Stimulated activated CD4-positive, alpha-beta T cell treated with anti-CD3 and anti-CD28 coated beads, Interleukin-12 subunit alpha, Interleukin-12 subunit beta, amount 100 ng/mL, for 24 hours (primary cell): ENCODE measurements at places on chromosomes 5 and 9.
A peak's percentile ranks its signal among the peaks of the same experiment; 100 is the strongest.

DNA sequence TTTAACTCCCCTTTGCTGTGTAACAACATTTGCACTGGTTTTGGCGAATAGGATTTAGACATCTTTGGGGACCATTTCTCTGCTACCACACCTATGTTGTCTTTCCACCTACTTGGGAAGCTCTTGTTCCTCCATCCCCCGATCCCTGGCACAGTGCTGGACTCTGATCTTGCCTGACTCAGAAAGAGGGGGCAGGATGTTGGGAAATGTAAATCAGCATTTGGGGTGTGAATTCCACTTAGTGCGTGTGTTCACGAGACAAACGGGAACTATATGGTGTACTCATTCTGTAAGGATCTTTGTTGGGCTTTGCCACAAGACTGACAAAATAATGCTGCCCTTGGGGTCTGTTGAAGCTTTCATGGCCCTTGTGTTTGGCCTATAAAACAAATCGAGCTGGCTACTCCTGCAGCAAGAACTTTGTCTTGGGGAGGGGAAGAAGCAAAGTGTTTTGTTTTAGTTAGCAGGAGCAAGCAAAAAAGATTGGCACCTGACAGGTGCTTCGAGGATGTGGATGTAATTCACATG is 18.5 kb downstream of the TMEM268 start:
- no peak for DNase-seq

DNA sequence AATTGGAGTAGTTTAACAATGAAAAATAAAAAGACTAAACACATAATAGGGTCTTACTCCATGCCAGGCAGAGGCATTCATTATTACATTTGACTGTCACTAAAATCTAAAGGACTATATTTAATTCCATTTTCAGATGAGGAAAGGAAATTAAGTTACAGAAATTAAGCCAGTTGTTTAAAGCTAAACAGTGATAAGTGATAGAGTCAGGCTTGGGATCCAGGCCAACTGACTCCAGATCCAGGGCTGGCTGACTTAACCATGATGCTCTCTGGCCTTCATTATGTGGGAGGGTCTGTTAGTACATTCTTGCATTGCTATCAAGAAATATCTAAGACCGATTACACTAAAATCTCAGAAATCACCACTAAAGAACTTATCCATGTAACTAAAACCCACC is 107.2 kb downstream of the ARHGEF28 start:
- no peak for DNase-seq

- no peak for DNase-seq
These were observed 4.8 kb downstream of the CHD1 start for GRCh38 chr5:98923966-98924365.

DNA sequence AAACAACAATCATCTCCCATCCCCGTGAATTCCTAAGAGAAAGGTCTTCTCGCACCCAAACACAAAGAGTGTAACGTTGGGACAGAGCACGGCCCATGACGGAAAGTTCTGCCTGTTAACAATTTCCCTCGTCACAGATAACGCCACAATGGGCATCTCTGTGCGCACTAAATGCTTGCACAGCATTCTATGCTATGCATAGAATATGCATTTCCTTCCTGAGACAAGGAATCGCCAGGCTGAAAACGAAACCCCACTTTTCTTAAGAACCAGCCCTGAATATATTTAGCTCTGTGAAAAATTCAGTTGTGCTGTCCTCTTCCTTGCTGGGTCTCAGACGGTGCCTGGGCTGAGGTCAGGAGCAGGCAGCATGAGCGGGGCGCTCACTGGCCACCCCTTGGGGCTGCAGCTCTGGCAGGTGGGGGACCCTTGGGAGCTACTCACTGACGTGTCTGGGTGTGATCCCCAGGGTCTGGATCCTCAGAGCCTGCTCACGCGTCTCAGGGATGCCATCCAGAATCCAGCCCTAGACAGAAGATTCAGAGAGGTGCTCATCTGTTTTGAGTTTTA is 49.8 kb downstream of the AK8 start:
- no peak for DNase-seq

DNA sequence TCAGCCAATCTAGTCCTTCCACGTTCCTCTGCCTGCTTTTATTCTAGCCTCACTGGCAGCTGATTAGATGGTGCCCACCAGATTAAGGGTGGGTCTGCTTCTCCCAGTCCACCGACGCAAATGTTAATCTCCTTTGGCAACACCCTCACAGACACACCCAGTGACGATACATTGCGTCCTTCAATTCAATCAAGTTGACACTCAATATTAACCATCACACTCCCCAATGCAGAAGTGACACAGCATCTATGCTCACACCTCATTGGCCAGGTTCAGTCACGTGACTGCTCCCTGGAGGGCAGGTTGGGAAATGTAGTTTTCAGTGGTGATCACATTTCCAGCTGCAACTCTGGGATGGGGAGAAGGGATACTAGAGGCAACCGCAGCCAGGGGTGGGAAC is 13.0 kb downstream of the SUSD3 start:
- no peak for DNase-seq

- no peak for DNase-seq
These were observed 3.0 kb upstream of the TSPAN17 start for GRCh38 chr5:176644294-176644693.

GRCh38 chr5:34057118-34057517 is 14.1 kb upstream of the C1QTNF3 start:
- no peak for DNase-seq

DNA sequence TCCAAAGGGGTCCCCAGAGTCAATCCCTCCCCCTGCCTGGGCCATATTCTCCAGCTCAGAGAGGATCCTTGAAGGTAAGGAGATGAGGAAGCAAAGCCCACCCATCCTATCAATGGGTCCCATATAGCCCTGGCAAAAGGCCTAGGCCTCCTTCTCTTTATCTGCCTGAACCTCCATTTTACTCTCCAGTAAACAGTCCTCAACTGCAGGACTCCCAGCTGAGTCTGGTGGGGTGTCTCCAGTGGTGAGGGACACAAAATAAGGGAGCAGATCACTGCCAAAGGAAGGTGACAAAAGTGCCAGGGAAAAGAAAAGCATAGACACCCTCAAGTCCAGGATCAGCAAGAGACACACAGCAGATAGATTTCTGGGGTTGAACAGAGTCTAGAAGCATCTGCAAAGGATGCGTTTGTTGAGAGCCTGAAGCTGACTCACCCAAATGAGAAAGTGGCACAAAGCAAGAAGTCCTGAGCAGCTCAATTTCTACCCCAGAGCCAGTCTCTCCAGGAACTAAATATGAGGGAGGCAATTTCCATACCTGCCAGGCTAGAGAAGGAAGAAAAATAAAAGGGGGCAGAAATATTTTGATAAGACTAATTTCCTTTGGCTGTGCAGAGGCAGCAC is 2.7 kb upstream of the EBF1 start:
- DNase-seq, result no peak

DNA sequence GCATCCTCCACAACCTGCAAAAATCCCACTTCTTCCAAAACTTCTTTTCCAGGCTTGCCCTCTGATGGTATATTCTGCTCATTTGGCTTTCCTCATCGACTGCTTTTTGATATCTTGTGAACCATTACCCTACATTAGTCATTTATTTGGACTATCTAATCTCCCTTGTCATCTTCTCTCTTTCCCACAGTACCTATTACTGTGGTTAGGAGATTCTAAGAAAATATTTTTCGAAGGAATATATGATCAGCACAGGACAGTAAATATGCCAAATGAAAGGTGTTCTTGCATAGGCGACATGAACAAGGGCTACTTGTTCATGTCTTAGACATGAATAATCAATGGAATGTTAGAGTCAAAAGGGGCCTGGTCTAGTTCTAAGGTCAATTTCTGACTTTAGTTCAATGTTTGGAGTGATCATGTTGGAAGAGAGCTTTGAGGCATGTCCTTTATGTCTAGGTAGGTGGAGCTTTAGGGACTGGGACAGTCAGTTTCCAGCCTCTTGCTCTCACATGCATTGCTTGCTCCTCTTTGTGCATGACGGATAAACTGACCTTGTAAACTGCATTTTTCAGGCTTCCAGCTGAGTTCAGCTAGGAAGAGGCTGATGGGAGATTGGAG is 243.4 kb upstream of the RPS23 start:
- no peak for DNase-seq

DNA sequence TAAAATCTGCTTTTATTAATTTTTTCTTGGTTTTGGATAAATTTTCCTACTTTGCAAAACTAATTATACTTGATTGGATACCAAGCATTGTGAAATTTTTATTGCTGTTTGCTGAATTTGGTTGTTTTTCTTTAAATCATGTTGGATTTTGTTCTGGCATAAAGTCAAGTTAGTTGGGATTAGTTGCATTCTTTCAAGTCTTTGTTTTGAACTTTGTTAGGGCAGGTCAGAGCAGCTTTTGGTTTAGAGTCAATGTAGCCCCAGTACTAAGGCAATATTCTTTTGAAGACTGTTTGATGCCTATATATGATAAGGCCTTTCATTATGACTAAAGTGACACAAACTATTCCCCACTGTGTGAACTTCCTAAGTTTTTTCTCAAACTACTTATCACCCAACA is 531.1 kb downstream of the RASEF start:
- DNase-seq, result no peak

GRCh38 chr9:117116084-117116483 is 298.8 kb downstream of the ASTN2 start:
- no peak for DNase-seq

DNA sequence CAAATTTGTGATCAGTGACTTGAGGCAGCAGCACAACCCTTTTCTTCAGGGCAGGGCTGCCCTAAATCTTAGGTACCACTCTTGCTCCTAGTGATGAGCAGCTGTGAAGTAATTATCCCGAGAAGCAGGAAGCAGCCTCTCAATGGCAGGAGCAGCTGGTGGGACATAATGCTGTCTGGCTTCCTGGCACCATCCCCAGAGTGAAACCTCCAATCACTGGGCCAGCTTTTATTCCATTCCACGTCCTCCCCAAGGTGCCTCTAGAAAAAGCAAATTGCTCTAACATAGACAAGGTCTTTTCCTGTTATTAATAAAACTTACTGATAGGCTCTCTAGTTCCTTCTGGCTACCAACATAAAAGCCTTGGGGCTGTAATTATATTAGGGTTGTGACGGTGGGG is 154.0 kb downstream of the FRMD3 start:
- no peak for DNase-seq

GRCh38 chr9:101758304-101758930 is 20.0 kb upstream of the GRIN3A start:
- no peak for DNase-seq

DNA sequence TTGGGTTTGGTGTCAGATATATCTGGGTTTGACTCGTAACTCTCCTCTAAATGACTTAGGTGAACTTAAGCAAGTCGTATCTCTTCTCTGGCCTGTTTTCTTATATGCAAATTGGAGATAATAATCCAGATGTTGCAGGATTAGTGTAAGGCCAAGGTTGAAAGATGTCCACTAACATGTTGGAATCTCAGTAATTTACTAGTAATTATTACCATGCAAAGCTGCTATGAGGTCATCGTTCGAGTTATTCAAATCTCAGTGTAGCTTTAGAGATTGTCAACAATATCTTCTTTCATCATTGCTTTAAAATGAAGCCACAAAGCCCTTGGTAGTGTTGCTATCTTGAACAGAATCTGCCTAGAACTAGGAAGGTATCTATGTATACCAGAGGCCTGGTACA is 437.7 kb upstream of the KLF4 start:
- DNase-seq, result no peak

DNA sequence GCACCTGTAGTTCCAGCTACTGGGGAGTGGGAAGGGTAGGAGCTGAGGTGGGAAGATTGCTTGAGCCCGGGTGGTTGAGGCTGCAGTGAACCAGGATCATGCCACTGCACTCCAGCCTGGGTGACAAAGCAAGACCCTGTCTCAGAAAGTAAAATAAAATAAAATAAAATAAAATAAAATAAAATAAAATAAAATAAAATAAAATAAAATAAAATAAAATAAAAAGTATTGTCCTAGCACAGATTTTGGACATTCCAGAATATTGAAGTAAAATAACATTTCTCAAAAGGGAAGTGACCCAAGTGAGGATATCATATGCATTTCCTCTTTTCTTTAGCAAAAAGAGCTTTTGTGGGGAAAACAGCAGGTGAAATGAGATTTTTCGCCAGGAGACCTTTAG is 83.5 kb downstream of the TMEM174 start:
- DNase-seq, result no peak

DNA sequence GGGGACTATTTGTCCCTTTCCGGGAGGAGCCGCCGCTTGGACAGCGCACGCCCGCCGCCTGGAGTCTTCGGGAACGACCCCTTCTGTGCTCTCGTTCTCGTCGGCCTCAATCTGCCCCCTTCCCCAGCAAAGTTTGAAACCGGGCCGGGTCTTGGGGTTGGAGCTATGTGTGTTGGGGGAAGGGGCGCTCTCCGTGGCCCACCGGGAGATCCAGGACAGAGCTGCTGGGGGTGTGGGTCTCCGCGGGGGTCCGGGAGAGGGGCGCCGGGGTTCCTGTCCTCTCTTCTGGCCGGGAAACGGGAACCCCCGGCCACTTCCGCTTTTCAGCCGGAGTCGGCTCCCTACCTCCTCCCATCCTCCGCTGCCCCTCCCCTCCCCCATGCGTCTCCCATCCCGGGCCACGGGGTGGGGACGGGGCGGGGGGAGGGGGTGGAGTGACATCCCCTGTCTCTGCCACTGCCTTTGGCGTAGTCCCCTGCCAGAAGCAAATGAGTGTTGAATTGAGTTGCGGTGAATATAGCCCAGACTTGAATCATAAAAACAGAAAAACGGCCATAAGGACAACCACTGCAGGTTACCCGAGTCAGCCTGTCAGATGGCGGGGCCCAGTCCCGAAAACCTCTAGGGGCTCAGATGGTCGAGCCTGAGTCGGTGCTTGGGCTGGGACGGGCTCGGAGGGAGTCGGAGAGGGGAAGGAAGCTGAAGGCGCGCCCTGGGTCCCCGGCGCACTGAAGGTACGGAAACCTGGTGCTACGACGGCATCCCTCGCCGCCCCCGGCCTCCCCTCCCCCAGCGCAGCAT is 1.1 kb downstream of the CPLX2 start:
- DNase-seq, result no peak

- no peak for DNase-seq
These were observed 305.1 kb upstream of the RGMB start for GRCh38 chr5:98468188-98468869.

DNA sequence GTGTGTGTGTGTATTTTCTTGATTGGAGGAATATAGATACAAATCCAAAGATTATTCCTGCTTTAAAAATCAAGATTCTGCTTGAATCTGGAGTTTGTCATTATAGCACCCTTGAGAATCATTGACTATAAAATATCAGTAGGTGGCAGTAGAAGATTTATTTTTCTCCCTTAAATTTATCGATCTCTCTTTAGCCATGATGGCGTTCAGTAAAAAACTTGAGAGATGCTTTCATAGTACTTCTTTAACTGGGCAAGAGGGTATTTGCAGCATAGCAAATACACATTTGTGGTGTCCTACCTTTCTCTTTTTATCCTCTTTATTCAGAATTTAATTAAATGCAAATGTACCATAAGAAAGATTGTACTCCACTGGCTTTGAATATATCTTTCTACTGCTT is 307.7 kb downstream of the ADGRV1 start:
- no peak for DNase-seq

GRCh38 chr9:135148386-135148785 is 60.9 kb downstream of the OLFM1 start:
- DNase-seq, result no peak

- peak; percentile 76 for DNase-seq
These were observed 44.6 kb downstream of the STC2 start for GRCh38 chr5:173283318-173284288.
